ENCODE measurements at places on chromosomes 16 and 17.

DNA sequence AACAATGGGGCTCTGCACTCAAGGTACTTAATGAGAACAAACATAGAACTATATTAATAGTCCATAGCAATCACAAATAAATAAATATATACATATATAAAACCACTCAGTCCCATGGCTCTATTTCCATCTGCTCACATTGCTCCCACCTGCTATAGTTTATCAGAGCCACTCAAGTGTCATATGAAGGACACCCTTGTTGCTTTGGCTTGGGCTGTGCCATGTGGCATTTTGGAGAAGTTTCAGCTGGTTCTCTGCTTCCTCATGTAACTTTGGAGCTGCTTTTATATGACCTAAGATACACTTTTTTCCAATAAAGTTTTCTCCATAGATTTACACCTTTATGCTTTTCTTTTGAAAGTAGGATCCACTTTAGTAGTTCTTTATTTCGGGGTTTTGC is 126.4 kb downstream of the KCNJ2 start:
- no peak for DNase-seq

DNA sequence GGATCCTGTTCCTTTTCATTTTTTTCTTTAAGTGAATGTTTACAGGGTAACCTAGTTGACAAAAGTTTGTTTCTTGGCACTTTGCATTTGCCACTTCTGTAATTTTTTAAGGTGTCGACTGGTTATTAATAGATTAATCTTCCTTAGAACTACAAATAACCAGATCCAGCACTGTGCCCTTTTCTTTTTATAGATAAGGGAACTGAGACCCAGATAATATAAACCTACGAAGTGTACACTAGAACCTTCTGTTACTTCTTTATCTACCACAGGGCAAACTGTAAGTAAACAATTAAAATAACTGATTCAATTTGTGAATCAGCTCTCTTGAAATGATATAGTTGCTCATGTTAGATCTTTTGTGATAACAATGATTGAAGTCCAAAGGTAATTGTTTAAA is 55.4 kb downstream of the NLK start:
- DNase-seq: no peak

DNA sequence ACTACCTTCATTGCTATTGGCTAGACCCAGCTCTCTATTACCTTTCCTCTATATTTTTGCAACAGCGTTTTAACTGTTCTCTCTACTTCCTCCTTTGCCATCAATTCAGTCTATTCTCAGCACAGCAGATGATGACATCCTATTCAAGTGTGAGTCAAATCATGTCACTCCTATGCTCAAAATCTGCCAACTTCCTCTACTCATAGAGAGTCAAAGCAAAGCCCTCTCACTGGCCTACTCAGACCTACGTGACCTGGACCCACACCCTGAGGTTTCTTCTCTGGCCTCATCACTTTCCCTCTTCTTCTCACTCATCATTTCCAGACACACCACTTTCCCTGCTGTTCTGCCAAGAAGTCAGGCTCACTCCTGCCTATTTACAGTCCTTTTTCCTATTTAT is 289.0 kb upstream of the AXIN2 start:
- no peak for DNase-seq

DNA sequence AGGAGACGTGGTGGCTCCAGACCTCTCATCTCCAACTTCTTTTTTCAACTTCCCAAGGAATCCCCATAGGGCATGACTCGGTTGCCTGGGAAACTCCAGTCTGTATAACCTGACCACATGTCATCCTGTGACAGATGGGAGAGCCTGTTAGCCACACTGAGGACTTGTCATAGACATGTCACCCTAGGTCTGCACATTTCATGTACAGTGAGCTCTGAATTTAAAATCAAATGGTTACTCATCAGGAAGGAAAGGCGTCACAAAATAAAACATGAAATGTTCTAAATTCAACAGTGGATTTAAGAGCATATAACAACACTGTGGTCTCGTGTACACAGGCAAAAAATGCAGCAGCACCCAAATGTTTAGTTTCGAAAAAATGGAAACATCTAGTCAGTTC is 22.2 kb upstream of the ADAMTS18 start:
- no peak for DNase-seq

DNA sequence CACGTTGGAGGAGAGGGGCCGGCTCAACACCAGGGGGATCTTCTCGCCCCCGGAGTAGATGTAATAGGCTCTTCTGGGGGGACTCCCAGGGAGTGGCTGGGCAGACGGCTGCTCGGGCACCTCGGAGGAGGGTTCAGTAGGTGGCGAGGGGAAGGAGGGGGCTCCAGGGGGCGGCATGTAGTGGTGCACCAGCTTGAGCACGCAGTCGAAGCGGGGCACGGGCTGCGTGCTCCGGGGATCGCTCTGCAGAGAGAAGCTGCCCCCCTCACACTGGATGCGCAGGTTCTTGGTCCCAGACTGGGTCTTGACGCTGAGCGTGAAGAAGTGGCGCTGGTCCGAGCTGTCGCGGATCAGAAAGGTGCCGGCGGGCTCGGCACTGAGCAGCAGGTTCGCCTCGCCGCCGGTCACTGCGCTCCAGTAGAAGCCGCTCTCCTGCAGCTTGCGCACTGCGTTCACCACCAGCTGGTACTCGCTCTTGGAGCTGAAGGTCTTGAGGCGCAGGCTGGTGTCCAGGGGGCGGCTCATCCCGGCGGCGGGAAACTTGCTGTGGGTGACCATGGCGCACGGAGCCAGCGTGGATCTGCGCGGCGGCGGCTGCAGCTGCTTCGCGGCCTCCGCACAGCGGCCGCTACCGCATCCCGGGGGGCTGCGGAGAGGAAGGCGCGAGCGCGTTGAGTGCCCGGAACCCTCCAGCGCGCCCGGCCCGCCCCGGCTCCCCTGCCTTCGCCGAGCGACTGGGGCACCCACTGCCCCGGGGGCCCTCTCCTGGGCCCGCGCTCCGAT is 1.1 kb downstream of the SOCS3 start:
- DNase-seq: no peak

GRCh38 chr16:66175636-66176035 is 190.9 kb upstream of the CDH5 start:
- no peak for DNase-seq

DNA sequence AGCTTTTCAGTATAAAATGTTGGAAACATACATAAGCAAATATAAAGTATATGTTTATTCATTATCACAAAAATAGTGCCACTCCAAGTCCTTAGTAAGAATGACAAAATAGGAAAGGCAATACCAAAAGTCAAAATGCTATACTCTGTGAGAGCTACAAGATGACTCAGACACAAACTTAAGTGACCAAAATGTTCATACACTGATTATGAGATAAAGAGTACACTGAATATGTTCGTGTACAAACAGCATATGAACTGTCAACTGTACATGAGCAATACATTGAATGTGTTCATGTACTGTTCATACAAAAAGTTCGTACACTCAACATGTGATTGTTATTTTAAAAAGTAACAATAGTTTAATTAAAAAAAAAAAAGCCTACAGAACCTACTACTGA is 103.3 kb downstream of the CA4 start:
- DNase-seq: no peak

DNA sequence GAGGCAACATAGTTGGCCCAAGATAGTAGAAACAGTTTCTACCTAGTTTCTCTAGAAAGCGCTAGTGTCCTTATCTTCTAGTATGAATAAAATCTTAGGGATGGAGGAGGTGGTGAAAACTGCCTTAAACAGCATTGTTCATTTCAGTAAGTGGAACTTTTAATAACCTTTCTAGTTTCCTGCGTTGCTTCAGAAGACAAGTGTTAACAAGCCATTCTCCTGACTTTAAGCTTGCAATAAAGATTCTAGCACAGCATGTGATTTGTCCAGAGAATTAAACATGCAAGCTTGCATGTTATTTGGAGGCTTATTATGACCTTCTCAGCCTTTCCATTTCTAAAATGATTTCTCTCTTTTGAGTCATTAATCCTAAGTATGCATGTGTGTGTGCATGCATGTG is 72.3 kb downstream of the TANGO6 start:
- DNase-seq: no peak

DNA sequence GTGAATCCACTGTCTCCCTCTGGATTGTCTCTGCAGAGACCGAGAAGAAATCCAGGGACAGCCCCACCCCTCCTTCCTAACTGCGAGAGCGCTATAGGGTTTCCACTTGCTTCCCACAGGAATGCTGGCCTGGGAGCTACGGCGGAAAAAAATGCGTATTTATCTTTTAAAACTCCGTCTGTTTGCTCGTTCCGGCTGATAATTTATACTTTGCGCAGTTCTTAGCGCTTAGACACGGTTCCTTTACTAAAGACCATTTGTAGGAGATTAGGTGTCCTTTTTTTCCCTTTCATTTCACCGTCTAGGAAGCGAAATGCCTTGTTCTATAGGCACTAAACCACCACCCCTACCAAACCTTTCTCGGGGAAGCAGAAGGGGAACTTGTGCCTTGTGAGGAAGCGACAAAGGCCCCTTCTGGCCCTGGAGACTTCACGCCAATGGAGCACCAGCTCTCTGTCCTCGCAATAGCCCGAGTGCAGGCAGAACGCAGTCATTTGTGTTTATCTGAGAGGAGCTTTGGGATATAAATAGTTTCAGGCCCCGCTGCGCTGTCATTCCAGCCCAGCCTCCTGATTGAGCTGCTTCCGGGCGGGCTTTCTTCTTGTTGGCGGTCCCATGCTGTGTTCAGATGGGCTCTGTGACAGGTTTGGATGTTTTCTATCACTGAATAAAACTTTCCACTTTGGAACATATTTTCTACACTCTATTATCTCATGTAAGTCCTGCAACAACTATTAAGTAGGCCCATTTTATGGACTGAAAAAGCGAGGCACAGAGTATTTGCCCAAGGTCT is 791 bp upstream of the SUPT4H1 start:
- no peak for DNase-seq

GRCh38 chr17:20230924-20231323 is 221.8 kb downstream of the SPECC1 start:
- no peak for DNase-seq

DNA sequence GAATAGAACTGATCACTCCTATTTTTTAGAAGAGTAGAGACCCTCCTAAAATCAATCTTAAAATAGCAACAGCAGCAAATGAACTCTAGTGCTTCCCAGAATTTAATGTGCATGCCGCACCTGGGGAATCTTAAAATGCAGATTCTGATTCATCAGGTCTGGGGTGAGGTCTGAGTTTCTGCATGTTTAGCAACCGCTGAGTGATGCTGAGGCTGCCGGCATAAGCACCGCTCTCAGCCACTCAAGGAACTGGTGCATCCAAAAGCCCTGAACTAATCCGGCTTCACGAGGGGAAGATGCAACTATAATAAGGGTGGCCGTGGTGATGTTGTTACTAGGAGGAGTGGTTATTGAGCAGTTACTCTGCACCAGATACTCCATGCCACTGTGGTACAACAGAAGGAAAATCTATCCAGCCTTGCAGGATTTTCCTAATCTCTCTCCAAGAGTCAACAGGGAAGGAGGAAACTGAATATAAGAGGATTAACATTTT is 19.7 kb downstream of the SDK2 start:
- no peak for DNase-seq

GRCh38 chr17:77495575-77495974 is 354.8 kb downstream of the SEC14L1 start:
- no peak for DNase-seq

DNA sequence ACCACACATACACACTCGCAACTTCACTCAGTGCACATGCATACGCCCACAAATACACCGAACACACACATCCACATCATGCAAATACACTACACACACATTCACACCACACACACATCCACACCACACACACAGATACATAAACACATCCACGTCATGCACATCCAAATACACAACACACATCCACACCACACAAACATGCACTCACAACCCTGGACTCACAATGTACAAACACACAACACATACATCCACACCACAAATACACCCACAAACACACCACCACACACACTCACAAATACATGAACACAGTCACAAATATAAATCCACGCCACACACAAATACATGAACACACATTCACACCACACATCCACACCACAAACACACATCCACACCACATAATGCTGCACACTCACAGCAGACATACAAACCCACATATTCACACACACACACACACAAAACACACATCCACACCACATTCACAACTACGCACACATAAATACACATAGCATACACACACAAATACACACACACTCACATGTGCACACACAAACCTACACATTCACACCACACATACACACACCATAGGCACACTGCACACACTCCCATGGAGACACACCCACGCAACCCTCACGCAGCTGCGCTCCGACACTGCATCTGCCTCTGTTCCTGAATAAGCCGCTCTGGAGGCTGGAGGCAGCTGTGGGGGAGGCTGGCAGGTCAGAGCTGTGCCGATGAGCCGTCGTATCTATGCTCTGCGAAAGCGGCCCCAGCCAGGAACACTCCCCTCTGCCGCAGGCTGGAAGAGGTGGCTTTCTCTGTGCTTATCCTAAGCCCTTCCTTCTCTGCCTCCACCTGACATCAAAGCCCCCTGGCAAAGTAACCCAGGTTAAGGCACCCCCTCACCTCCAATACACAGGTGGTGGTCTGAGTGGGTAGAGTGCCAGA is 141.8 kb downstream of the GRIN2A start:
- DNase-seq: no peak
